ENCODE measurements at places on chromosomes 16 and 17.
A peak's percentile ranks its signal among the peaks of the same experiment; 100 is the strongest.

DNA sequence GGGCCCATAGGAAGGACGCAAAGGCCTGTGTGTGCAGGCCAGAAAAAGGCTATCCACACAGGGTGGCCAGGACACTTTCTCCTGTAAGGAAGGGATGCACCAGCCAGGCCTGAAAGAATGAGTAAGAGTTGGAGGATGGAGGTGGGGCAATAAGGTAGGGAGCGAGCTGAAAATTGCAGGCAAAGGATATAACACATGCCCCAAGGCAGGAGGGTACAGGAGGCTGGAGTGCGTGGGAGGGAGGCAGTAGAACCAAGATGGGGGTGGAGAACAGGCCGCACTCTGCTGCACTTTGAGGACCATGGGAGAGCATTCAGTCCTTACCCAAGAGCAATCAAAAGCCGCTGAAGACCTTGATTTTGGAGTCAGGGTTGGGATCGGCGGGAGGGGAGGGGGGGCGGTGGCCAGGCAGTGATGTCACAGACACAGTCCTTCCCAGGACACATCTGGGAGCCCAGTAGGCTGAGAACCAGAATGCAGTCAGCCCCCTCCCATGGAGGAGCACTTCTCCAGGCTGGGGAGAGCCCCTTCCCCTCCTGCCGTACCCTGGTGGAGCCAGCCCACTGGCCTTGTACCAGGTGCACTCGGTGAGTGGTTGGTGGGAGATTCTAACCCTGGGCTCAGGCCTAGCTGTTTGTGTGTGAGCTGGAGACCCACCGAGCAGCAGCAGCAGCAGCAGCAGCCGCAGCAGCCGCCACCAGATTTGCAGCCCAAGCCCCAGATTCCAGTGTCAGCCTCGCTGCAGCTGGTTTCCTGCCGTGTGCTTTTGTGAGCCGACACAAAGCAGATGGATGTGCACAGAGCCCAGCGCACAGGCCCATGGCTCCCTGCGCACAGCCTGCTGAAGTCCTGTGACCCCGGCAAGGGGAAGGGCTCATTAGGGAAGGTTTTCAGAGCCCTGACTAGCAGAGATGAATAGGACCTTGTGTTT, 17.5 kb downstream of the ANKRD40 start:
- DNase-seq, result no peak

DNA sequence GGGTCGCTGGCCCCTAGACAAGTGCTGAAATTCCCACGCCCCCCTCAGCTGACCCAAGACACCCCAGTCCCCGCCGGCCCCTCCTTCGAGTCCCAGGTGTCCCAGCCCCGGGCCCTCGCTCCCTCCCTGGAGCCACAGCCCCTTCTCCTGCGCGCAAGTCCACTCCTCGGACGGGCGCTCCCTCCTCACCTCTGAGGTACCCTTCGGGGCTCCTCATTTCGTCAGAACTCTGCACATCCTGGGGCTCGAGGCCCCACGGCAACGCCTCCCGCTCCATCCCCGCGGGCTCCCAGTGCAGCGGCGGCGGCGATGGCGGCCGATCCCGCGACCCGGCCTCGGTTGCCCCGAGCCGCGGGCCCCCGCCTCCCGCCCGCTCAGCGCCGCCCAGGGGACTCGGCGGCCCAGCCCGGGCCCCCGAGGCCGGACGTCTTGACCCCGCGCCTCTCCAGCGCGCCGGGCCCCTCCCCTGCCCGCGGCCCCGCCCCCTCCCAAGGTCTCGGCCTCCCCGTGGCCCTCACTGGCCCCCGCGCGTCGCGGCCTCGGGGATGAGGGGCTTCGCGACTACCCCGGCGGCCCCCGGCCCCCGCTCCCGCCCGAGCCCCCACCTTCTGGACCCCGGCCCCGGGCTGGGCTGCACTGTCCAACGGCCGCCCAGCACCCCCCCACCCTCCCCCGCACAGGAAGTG, at the start of gene ZNF768:
Gene ZNF768 (minus strand): TSS at position 430 of the 686 bp plus-strand sequence. CDS start 153 bp downstream, at position 277.
- peak; percentile 73 for DNase-seq

GRCh38 chr16:75764154-75764768, 38.0 kb upstream of the CPHXL start:
- no peak for DNase-seq

- DNase-seq, result no peak
Observed at GRCh38 chr17:29574732-29575510, 6.4 kb downstream of the TP53I13 start.

DNA sequence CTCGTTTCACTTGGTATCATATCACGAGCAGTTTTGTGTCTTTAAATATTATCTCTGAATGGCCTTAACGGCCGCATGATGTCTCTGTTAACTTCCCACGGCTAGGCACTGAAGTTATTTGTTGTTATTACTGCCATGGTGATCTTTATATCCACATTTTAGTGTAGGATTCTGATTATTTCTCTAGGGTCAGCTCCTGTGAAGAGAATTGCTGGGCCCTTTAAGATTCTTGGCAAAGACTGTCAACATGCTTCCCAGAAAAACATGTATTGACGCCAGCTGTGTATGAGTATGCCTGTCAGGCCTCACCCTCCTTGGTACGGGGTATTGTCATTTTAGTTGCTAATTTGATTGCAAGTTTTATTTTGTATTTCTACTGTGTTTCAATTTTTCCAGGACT, 263.5 kb downstream of the SNX29 start:
- DNase-seq, result no peak

- no peak for DNase-seq
Observed at GRCh38 chr17:45383003-45383402, 49.7 kb downstream of the ARHGAP27 start.

DNA sequence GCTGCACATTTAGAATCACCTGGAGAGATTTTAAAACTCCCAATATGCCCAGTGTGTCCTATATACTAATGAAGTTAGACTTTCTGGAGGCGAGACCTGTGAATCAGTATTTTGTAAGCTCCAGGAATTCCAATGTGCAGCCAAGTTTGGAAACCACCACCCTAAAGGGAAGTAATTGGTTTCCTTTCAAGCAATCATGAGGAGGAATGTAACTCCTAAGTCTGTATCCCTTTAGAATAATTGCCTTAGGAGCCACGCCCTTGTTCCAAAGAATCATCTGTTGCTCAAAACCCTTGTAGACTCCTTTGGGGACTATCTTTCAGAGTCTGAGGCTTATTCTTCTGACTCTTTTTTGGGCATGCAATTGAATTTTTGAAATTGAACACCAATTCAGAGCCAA, 84.4 kb downstream of the DNAH9 start:
- no peak for DNase-seq

DNA sequence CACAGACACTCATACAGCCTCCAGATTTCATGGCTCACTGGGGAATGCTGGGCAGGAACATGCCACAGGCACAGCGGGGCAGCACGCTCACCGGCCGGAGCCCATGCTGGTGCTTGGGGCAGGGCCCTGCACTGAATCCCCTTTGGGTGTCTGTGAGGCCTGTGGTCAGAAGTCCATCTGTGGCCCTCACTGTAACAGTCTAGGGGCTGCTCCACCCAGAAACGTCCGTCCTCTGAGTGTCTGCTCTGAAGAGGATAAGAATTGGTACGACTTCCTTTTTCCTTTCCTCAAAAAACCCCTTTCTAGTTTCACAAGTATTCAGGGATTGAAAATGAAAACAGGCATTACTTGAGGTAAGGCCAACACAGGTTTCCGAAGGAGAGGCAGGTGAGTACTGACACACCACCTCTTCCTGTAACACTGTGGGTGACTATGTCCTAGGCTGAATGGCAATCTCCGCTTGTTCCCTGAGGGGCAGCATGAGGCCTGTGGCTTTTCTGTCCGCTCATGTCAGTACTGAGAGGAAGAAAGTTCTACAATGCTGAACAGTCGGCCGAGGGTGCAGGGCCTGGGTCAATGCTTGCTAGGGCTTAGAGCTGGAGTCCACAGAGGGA, 42.5 kb downstream of the TMEM11 start:
- DNase-seq, result no peak

DNA sequence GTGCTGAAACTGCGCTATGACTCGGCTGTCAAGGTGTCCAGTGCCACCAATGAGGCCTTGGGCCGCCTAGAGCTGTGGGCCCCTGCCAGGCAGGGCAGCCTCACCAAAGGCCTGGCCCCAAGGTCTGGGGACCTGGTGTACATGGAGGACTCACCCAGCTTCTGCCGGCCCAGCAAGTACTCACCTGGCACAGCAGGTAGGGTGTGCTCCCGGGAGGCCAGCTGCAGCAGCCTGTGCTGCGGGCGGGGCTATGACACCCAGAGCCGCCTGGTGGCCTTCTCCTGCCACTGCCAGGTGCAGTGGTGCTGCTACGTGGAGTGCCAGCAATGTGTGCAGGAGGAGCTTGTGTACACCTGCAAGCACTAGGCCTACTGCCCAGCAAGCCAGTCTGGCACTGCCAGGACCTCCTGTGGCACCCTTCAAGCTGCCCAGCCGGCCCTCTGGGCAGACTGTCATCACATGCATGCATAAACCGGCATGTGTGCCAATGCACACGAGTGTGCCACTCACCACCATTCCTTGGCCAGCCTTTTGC, 25.0 kb downstream of the WNT9B start:
- DNase-seq, result peak; percentile 47

DNA sequence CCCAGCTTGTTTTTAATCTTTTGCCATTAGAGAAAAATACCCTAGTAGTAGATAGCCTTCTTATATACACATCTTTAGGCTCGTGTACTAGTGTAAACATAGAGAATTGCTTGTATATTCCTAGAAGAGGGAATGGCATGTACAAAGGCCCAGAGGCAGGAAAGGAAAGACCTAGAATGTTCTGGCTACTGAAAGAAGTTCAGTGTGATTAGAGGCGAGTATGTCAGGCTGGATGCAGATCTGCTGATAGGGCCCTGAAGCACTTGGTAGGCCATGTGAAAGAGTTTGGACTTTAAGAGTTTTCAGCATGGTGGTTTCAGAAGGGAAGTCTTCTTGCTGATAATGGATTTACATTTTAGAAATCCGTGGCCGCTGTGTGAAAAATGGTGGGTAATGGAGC, 17.4 kb downstream of the CTCF start:
- no peak for DNase-seq

GRCh38 chr17:10297691-10298090, 75.1 kb downstream of the MYH13 start:
- DNase-seq, result no peak

DNA sequence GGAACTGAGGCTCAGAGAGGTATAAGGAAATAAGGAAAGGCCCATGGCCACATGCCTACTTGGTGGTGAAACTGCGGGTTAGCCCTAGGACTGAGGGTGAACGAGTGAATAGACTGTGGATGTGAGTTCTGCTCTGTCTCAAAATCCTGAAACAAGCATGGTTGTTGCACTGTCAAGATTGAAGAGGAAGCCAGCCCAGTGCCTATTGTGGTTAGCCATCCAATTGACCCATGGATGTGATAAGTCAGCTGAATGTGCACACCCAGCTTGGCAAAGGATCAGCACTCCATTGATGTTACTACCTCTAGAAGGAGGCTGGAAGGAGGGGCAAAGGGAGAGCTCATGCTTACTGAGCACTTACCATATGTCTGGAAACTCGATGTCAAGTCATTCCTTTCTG, 4.5 kb downstream of the TMEM114 start:
- no peak for DNase-seq

DNA sequence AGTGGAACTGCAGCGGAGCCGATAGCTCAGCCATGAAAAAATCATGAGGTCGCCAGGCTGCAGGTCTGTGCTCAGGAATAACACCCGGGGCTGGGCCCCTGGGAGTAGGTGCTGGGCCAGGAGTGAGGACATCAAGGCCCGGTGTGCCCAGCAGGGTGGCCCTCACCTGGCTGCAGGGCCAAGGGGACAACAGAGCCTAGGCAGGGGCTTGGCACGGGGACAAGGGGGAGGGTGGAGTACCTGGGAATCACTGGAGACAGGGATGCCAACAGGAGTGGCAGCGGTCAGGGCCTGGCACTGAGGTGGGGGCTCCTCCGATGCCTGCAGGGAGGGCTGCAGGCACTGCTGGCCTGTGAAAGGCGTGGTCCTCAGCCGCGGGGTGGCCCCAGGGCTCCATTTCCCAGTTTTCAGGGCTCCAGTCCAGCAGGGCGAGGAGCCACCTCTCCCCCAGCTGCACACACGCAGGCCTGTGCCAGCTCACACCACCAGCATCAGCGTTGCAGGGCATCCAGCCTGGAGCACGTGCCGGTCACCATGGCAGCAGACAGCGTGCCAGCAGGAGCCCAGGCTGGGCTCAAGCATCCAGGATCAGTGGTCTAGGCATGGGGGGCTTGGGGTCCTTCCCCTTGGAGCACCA, 4.7 kb upstream of the FSCN2 start:
- DNase-seq, result no peak

GRCh38 chr17:20944014-20944865, 98.6 kb downstream of the USP22 start:
- DNase-seq, result no peak

DNA sequence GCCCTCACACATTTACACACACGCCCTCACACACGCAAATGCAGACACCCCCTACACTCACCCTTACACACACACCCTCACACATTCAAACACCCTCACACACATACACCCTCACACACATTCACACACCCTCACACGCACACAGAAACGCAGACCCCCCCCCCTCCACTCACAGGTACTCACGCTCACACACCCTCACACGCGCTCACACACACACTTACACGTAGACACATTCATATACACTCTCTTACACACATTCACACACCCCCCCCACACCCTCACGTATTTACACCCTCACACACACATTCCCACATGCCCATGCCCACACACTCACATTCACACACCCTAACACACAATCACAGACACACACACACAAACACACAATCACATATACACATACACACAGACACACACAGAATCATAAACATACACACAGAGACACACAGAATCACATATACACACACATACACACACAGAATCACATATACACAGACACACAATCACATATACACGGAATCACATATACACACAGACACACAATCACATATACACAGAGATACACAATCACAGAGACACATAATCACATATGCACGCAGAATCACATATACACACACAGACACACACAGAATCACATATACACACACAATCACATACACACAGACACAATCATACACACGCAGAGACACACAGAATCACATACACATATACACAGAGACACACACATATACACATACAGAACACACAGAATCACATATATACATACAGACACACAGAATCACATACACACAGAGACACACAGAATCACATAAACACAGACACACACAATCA, 250.1 kb upstream of the RPL38 start:
- DNase-seq, result no peak

GRCh38 chr17:55830699-55831471, 80.0 kb downstream of the PCTP start:
- DNase-seq, result no peak

DNA sequence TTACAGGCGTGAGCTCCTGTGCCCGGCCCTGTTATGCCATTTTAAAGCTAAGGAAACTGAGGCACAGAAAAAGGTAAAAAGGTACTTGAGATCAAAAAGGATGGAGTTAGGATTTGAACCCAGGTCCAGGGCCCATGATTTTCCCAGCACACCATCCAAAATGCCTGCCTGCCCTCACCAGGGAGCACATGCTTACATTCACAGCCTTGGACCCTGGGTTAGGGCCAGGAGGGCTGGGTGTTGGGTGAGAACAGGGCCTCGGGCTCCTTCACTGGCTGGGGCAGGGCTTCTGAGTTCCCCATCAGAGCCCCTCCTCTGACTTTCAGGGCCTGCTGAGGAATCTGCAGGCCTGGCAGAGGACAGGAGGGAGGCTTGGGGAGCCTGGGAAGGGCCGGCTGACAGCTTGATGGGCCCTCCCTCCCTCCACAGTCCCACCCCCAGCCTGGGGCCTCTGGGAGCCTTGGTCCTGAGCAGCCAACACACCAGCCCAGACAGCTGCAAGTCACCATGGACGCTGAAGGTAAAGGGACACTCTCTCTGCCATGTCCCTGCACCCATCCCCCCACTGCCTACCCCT, at the start of gene QPRT:
Gene QPRT (plus strand): TSS at position 490 of the 577 bp plus-strand sequence. CDS start 18 bp downstream, at position 508.
- DNase-seq, result peak; percentile 70

Data from 8988T (cell line).